ENCODE measurements at places on chromosomes 7 and 10. TPM values are rescaled to one million over a fixed set of nuclear protein-coding genes. Genes with fewer than 3 reads are reported as not detected.

DNA sequence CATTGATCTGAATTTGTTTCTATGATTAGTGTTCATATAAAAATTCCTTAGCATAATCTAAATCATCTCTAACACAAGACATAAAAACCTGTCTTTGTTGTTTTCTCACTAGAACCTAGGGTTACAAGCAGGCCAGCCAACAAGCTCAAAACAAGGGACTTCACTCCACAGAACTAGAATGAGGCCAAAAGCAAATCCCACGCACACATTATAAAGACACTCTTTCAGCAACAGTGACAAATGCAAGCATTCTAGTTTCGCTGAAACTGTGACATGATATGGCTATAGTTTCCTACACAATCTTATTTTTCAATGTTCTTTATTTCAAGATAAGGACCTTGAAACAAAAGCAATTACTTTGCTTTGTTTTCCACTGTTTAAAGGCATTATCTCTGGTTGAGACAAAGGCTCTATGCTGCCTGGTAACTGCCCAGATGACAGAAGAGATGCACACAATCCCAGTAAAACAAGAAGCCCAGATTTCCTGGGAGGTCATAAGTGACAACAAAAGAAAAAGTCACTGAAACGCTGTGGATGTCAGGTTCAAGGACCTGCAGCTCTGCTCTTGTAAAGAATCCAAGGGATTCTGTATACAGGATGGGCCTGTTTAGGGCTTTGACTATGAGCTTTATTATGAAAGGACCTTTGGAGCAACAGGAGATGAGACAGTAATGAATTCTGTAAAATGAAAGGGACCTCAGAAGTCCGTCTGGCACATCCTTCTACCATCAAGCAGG is 105.3 kb downstream of the SORCS1 start:
- H3K4me3 ChIP-seq = no peak overlapping the region
- peaks cover 9% of the 10 kb centered on the region for H3K4me1 ChIP-seq
- no peak overlapping the region for H3K27ac ChIP-seq
- DNase-seq = no peak
- no peaks in the 10 kb centered on the region for H3K36me3 ChIP-seq

CALCR gene
- not detected for total RNA-seq

JAKMIP3 gene
- total RNA-seq = 1.3 TPM

GRCh38 chr10:69828144-69828870 is 26.6 kb downstream of the COL13A1 start:
- peaks cover 26% of the 10 kb centered on the region for H3K4me1 ChIP-seq
- no peak overlapping the region for H3K27ac ChIP-seq
- H3K4me3 ChIP-seq = no peak overlapping the region
- no peaks in the 10 kb centered on the region for H3K27me3 ChIP-seq

DNA sequence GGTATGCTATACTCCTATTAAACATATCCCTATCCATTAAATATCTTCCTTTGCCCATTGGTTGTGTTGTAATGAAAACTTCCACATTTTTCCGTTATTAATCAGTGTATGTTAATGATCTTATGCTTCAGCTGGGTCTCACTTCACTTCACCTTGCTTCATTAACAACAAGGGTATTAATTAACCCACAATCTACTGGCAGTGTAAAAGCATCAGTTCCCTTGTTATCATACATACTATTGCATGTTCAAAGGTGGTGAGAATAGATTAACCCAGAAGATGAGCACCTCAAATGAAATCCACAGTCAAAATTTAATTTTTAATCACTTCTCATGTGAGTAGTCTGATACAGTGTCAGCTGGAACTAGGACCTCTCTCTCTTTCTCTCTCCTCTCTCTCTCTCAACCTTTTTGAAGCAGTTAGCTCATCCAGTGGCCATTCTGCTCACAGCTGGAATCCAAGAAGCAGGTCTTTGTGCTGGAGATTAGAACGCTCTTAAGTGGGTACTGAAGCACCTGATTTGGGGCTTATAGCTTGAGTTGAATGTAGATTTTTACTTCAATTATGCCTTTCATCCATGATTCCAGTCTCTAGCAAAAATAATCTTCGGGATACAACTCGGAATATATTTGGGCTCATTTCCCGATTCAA is 172.3 kb downstream of the RAPGEF5 start:
- H3K4me3 ChIP-seq = no peak overlapping the region
- no peak for DNase-seq
- H3K27me3 ChIP-seq = no peaks in the 10 kb centered on the region
- H3K27ac ChIP-seq = no peak overlapping the region

TMEM178B gene
- total RNA-seq = 0.31 TPM

GRM3 gene
- total RNA-seq = not detected

GNGT1 gene
- not detected for total RNA-seq

GRCh38 chr10:5534051-5534821 is 9.5 kb downstream of the CALML3 start:
- H3K27ac ChIP-seq = peak overlapping the region; percentile 52
- H3K4me1 ChIP-seq = peaks cover 34% of the 10 kb centered on the region
- no peak overlapping the region for H3K4me3 ChIP-seq
- H3K27me3 ChIP-seq = no peaks in the 10 kb centered on the region
- H3K36me3 ChIP-seq = no peaks in the 10 kb centered on the region

ADAM22 gene
- total RNA-seq = 6.3 TPM

DNA sequence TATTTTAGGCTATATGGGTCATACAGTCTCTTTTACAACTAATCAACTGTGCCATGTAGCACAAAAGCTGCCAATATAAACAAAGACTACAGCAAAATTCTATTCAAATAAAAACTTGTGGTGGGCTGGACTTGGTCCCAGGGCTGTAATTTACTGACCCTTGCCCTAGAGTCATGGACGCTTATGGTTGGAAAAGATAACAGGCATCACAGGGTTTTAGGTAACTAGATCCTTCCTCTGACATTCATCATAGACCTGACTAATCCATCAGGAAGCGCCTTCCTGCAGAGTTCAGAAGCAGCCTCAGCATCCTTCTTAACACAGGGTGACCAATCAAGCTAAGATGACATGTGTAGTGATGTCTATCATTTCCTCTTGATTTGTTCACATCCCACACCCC is 40.2 kb upstream of the GPAM start:
- no peaks in the 10 kb centered on the region for H3K4me1 ChIP-seq
- peaks cover 2% of the 10 kb centered on the region for H3K27me3 ChIP-seq
- no peaks in the 10 kb centered on the region for H3K36me3 ChIP-seq

DNA sequence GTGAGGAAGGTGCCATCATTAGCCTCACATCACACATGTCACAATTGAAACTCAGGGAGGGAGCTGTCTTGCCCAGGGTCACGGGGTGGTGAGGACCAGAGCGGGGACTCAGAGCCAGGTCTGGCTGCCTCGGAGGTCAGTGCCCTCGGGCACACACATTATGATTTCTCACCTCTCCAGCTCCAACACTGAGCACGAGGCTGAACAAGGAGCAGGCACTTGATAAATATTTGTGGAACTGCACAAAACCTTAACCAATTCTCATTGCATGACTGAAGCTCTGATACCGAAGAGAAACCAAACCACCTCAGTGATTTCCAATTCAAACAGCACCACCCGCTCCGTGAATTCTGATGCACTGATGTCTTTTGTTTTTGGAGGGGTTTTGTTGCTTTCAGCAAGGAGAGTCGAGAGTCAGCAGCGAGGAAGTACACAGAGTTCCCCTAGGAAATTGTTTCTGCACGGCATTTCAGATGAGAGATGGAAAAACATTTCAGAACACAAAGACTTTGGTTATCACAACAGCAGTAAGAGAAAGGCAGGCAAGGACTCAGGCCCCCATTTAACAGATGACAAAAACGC is 55.3 kb upstream of the ZMIZ1 start:
- no peaks in the 10 kb centered on the region for H3K4me1 ChIP-seq
- no peaks in the 10 kb centered on the region for H3K36me3 ChIP-seq
- H3K27ac ChIP-seq = no peak overlapping the region
- no peak overlapping the region for H3K4me3 ChIP-seq

KEL gene
- total RNA-seq = 2.3 TPM

- DNase-seq = no peak
- no peaks in the 10 kb centered on the region for H3K36me3 ChIP-seq
- H3K27ac ChIP-seq = no peak overlapping the region
- no peak overlapping the region for H3K4me3 ChIP-seq
- H3K27me3 ChIP-seq = peaks cover 56% of the 10 kb centered on the region
- peaks cover 4% of the 10 kb centered on the region for H3K4me1 ChIP-seq
Measured at GRCh38 chr10:99369126-99369525, 40.0 kb downstream of the CNNM1 start.

DNA sequence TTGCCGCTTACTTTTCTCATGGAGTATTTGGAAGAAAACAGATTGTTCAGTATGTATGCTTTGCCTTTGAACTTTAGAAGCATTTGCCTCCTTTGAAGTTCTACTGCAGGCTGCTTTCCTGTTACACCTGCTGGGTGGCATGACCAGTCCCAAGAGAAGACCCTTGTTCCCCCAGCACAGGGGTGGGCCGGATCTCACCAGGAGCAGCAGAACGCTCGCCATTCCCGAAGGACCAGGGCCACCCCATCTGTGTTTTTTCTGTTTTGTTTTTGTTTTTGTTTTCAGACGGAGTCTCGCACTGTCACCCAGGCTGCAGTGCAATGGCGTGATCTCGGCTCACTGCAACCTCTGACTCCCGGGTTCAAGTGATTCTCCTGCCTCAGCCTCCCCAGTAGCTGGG is 493.6 kb downstream of the PTPRN2 start:
- DNase-seq = no peak
- H3K36me3 ChIP-seq = peaks cover 3% of the 10 kb centered on the region

COL28A1 gene
- 1.8 TPM for total RNA-seq
